Ureter (tissue), 1 donor: ENCODE measurements at places on chromosomes 5 and 9. TPM values are rescaled to one million over a fixed set of nuclear protein-coding genes. Genes with fewer than 3 reads are reported as not detected.

- DNase-seq, result no peak
These were observed 64.7 kb downstream of the ERMP1 start for GRCh38 chr9:5767968-5768932.

DNA sequence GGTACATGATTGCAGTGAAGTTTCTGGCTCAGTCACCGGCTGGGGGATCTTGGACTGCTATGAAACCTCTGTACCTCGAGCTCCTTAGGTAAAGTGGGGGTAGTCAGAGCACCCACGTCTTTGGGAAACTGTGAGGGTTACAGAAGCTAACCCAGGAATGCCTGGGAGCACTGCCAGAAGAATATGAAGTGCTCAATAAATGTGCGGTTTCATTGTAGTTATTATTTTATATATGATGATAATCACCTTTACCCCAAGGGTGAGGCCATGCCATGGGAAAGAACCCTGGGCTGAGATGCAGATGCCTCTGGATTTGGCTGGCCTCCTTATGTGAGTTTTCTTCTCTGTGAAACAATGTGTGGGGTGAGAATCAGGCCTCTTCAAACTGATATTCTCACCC lies 3.7 kb downstream of the NPR3 start:
- DNase-seq, result no peak

DNA sequence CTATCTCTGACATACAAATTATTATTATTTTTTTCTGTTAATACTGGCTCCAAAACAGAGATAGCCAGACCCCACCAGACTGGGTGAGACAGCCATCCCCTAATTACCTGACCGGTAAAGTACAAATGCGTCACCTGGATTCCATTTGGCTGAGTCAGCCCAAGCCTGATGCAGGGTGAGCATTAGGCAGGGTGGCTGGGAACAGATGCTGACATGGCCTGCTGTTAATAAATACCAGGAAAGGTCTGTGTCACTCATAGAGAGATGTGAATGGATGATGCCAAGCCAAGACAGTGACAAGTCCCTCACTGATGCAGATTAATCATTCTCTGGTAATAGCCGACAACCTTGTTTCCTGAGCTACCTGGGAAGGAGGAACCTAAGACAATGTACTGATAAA lies 183.5 kb downstream of the TRIM32 start:
- DNase-seq, result peak; percentile 74

EEIG1 gene
- 99.6 TPM for total RNA-seq

CCL28 gene
- total RNA-seq, result 7.6 TPM
